ENCODE measurements at places on chromosomes 11 and 22.

- DNase-seq, result no peak
Measured at GRCh38 chr11:89381094-89381493, 110.1 kb downstream of the NOX4 start.

DNA sequence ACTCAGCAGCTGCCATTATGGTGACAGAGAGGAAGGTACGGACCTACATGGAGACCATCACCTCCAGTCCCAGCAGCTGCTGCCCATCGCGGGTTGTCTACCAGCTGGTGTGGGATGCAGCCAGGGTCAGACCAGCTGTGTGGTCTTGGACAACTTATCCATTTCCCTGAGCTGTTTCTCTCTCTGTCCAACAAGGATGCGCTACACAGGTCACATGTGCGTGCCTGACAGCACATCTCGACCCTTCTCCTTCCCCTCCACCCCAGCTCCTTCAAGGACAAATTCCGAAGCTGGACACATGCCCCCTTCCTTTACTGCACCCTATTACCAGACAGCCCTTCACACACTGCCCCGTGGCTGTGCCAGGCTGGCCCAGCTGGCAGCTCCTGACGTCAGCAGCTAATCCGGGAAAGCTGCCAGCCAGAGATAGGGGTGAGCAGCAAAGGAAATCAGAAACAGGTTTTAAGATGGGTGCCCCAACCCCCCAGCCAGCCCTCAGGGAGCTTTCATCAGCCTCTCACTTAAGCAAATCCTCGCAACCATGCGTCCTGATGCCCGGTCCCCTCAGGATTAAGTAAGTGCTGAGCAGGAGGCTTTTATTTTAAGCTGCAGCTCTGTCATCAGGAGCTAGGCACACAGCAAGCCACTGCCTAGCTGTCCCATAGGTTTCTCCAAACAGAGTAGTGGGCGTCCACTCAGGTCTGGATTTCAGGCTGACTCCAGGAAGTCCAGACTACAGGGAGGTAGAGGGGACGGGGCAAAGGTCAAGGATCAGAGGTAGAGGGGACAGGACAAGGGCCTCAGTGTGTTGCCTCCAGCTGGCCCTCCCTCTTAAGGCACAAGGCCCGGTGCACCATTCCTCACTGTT, 20.3 kb downstream of the TEF start:
- no peak for DNase-seq

- peak; percentile 72 for DNase-seq
Measured at GRCh38 chr11:36376888-36377758, 81.0 kb downstream of the PRR5L start.

DNA sequence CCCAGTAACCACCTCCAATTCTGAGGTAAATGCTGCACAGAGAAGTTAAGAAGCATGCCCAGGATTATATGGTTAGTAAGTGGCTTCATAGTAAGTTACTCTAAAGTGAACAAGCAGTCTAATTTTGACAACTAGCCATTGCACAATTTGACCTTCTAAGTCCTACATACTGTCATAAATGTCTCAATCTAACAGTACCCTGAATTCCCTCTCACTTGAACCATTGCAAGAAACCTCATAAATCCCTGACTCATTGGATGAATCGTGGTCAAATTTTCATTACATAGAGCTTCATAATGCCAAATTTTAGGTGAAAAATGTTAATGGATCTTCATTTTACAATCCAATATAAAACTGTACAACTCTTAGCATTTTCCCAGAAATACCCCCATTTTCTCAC, 217.3 kb upstream of the GRIA4 start:
- no peak for DNase-seq

- DNase-seq, result no peak
Measured at GRCh38 chr22:26276529-26277160, 107.4 kb downstream of the SEZ6L start.

- no peak for DNase-seq
Measured at GRCh38 chr11:1807264-1807995, 27.4 kb upstream of the SYT8 start.

- no peak for DNase-seq
Measured at GRCh38 chr11:11661326-11662040, 39.7 kb upstream of the GALNT18 start.

GRCh38 chr11:109731451-109731850, 309.5 kb downstream of the C11orf87 start:
- no peak for DNase-seq

DNA sequence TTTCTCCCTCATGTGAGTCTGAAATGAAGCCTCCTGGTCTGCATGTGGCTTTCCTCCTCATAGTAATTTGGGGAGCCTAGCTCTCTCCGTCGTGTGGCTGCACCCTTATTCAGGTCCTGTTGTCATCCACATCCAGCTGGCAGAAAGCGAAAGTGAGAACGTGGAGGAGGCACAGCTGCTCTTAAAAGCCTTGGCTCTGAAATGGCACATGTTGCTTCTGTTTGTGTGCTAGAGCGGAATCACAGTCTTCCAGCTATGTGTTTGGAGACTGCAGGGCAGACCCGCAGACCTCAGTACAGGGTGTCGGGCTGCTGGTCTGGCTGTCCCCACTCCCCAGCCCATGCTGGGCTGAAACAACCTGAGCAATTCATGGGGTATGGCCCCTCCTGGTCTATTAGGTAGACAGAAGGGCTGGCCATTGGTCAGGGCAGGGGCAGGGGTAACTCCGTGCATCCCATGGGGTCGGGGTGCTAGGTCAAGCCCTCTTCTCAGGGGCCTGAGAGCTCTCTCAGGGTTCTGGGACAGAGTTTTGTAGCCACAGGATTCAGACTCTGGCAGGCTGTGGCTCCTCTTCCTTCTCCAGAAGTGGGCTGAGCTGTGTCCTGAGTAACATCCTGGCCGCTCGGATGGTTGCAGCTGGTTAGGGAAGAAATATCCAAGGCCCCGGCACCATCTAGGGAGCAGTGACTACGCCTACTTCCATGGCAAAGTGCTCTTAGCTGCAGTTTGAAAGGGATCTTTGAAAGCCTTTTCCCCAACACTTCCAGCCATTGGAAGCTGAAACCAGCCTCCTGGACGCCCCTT, 50.6 kb downstream of the C11orf96 start:
- DNase-seq, result no peak

DNA sequence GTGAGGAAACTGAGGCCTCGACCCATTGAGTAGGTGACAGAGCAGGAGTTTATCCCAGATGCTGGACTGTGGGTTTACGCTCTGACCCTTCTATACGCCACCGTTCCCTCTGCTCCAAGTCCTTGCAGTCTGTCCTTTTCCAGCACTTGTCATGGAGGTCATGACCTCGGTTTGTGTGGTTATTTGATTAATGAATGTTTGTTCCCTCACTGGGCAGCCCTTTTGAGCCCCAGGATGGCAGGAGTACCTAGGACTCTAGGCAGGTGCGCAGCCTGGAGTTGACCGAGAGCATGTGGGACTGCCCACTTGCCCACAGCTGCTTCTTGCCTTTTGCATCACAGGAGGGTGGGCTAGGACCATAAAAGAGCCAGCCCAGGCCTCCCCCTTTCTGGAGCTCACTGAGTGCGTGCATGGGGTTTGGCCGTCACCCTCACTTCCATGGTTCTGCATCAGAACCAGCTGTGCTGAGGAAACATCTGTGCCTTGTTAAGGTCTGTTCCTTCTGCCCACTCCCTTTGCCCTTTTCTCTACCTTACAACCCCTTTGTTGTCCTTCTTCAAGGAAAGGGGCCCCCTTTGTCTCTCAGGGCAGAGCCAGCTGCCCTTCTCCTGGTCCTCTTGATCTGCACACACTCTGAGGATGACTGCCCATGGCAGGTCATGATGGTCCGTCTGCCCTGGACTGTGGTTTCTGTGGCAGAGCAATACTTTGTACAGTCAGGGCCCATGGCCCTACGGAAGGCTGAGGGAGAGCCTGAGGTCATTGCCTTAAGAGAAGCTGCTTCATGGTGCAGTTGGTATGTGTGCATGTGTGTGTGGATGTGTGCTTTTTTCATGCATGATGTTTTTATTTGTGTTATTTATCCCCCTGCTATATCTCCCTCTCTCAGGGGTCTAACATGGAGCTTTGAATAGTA, 38.2 kb downstream of the BMAL1 start:
- DNase-seq, result no peak
